ENCODE measurements at places on chromosomes 1 and 21.
A peak's percentile ranks its signal among the peaks of the same experiment; 100 is the strongest.

- DNase-seq: peak; percentile 63
Observed at GRCh38 chr1:46197964-46198811, at the start of gene POMGNT1. POMGNT1 (minus strand) TSS chr1:46198434; CDS start chr1:46197821, 613 bp downstream.

DNA sequence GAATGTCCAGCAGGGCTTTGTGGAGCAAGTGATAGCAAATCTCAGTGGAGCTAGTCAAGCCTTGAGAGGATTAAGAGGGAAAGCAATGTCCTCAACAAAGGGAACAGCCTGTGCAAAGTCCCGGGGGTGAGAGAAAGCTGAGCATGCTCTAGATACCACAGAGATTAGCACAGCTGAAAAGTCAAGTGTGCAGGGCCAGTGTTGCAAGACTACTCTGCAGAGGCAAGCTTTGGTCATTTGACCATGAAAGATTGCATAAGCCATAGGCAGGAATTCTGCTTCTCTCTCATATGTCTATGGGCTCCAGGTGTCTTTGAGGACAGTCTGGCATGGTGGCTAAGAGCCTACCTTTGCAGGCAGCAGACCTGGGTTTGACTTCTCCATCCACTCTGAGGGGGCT, 181.0 kb upstream of the JUN start:
- DNase-seq: peak; percentile 73

- DNase-seq: no peak
Observed at GRCh38 chr1:245763873-245764331, 609.1 kb downstream of the KIF26B start.

- DNase-seq: peak; percentile 20
Observed at GRCh38 chr1:40132383-40133311, 28.5 kb upstream of the RLF start.

DNA sequence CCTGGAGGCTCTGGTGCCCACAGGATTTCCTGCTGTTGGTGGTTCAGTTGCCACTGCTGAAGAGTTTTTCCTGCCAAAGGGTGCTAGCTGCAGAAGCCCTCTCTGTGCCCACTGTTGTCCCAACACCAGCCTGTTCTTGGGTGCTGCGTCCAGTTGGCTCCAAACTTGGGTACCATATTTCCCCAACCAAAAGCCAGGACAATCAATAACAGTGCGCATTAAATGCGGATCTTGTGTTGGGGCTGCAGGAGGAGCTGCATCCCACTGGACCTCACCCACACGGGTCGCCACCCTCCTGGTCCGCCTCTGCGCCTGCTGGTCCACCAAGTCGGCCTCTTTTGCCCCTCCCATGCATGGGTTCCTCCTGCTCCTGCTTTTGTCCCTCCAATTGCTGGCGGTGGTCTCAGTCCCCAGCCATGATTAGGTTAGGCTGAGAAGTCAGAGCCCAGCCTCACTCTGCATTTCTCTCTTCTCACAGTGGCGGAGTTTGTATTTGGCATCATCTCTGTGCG, 9.8 kb downstream of the ABCG1 start:
- DNase-seq: no peak

- no peak for DNase-seq
Observed at GRCh38 chr1:1215080-1215676, 1.2 kb upstream of the TNFRSF4 start.

GRCh38 chr1:189205863-189206262, 1271.8 kb downstream of the BRINP3 start:
- DNase-seq: no peak

DNA sequence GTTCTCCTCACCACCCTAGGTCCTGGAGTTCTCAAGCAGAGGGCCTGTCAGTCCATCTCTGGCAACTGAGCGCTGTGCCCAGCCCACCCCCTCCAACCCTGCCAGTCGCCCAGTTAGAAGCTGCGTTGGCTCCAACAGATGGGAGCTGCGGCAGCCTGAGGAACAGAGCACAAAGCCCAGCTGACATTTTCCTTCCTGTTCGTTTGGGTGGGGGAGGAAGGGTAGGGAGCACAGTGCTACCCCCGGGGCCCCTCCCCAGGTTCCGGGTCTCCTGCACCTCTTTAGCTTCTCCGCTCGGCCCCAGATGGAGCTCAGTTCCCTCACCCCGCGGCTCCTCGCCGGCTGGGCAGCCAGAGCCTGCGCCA, 1.4 kb downstream of the LRRN2 start:
- no peak for DNase-seq

DNA sequence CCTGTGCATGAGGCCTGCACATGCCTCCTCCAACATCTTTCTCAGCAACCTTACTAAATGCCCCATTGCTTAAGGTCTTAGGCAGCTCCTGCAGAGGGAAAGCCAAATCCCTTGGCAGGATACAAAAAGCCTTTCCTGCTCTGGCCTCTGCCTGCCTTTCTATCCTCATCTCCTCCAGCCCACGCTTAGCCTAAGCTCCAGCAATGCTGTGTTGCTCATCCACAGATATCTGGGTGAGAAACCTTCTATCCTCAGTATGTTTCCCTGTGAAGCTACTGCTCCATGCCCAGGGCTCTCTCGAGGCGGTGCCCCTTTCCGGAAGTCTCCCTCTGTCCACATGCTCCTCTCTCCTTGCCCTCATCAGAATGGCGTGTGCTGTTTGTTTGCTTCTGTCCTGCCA, 37.0 kb upstream of the CCSAP start:
- DNase-seq: no peak

GRCh38 chr21:38533887-38534286, 35.6 kb upstream of the ERG start:
- no peak for DNase-seq

DNA sequence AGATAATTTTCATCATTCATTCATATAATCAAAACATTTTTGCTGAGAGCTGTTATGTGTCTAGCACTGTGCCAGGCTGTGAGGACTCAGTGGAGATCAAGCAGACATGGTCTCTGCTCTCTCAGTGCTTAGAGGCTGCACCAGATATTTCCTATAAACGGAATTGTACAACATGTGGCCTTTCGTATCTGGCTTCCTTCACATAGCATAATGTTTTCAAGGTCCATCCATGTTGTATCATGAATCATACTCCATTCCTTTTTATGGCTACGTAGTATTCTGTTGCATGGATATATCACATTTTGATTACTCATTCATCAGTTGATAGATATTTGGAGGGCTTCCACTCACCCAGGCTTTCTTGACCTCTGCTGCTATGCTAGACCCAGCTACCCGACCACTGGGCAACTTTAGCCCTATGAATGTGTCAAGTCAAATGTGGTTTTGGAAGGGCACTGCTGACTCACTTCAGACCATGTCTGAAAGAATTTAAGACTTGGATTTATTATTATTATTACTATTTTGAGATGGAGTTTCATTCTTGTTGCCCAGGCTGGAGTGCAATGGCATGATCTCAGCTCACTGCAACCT, 18.5 kb downstream of the NCF2 start:
- peak; percentile 20 for DNase-seq

- DNase-seq: no peak
Observed at GRCh38 chr1:218454700-218455282, 109.7 kb downstream of the TGFB2 start.

DNA sequence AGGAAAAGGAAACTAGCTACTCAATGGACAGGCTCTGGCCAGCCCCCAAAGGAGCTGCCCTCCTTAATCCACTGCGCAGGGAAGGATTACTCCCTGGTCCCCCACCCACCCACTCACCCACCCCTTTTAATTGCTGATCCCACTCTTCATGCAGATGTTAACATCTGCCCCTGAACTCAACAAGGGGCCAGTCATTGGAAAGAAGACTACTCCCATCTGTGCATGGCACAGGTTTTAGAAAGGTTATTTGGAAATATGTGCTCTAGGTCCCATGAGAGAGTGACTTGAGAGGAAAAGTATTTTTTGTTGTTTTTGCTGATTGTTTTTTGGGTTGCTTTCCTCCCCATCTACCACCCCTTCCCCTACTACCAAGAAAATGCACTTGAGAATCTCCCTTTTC, 94.4 kb upstream of the FGGY start:
- DNase-seq: no peak

DNA sequence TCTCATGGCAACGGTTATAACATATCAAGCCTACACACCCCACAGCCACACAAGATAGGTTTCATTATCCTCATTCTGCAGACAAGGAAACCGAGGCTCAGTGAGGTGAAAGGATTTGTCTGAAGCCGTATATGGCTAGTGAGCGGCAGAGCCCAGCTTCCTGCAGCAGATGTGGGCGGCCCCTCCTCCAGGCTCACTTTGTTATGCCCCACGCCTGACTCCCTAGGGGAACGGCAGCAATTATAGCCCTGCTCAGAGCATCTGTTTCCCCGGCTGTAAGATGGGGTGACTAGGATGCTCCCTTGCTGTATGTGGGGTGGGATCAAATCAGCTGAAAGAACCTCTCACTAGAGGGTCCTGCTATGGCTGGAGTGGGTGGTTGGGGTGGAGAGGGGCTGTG, 22.1 kb downstream of the GRHL3 start:
- DNase-seq: no peak

GRCh38 chr1:109641861-109642260, 14.0 kb upstream of the GSTM4 start:
- no peak for DNase-seq

GRCh38 chr1:180268556-180269075, 38.6 kb downstream of the LHX4 start:
- DNase-seq: no peak

- DNase-seq: no peak
Observed at GRCh38 chr1:63867429-63868176, 93.8 kb downstream of the ROR1 start.

- DNase-seq: no peak
Observed at GRCh38 chr1:24421502-24421901, 5.9 kb downstream of the NIPAL3 start.

DNA sequence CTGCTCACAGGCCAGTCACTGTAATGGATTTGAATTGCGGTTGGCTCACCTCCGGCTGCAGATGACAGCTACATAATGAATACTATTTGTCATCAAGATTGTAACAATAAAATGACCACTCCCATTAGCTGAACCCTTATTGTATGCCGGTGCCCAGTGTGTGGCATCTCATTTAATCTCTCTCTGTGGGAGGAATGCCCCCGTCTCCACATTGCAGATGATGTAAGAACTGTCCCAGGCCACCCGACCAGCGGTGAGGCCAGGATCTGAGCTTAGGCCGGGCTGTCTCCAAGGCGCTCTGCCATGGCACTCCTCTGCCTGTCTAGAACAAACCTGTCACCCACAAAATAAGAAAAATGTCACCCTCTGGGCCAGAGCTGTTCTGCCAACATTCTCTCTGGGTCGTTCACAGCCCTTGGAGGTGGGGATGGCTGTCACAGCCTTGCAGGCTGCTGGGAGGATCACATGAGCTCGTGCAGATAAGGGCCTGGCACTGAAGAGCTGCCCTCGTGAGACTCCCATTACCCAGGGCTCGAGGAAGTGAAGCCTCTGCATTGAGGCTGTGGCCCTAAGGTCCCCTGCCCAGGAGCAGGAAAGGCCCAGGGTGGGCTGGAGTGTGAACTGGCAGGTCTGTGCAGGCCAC, 52.7 kb downstream of the ECE1 start:
- DNase-seq: no peak

GRCh38 chr1:234735476-234735875, 125.5 kb upstream of the IRF2BP2 start:
- no peak for DNase-seq

DNA sequence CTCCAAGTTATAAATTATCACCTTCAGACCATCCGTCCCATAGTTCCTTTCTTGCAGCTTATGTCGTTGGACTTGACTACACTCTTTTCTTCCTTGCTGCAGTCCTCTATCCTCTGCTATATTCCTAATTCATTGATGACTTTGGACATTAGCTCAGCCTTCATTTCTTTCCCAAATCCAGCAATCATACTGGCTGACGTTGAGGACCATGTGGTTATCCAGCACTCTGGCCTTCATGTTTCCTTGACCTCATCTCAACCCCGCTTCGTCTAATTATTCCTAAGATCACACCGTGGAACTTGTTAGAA, 27.4 kb downstream of the RAD54L start:
- no peak for DNase-seq

DNA sequence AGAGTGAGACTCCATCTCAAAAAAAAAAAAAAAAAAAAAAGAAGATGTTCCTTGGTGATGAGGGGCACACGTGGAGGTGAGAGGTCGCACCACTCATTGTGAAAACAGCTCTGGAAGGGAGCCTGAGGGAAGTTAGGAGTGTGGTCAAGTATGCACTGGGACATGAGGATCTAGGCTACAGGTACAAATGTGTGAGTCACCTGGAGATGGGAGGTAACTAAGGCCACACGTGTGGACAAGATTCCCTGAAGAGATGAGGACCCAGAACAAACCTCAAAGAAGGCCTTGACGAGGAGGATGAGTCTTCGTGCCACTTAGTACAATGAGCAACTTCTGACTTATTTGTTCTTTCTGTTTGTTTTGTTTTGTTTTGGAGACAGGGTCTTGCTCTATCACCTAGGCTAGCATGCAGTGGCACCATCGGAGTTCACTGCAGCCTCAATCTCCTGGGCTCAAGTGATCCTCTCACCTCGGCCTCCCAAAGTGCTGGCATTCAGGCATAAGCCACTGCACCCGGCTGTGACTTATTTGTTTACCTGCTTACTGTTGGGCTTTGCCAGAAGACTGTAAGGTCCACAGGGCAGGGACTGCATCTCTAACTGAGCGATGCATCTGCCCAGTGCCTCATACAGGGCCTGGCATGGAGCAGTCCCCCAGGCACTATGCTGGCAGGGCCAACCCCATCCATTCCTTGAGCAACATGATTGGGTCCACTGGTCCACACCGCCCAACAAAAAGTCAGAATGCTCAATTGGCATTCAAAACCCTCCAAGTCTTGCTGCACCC, 6.4 kb downstream of the ASAP3 start:
- no peak for DNase-seq

GRCh38 chr1:228804640-228805413, 69.5 kb downstream of the RHOU start:
- no peak for DNase-seq

DNA sequence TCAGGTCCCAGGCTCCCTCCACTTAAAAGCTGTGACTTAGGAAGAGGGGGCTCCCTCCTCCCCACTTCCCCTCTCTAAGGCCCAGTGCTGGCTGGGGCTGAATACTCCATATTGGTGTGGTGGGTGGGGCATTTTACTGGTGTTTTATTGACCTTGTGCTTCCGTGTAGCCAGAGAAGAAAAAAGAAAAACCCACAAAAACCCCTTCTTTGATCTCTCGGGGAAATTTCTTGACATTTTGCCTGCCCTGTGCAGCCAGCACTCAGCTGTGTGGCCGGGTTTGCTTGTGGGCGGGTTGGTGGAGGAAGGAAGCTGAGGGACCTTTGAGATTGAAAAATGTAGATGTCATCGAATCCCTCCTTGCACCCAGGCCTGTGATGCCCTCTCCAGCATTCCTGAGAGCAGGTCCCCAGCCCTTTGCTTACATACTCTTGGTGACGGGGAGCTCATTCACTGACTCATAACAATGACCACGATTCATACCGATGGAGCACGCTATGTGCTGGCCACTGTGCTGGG, 24.8 kb downstream of the TNFRSF8 start:
- DNase-seq: no peak

DNA sequence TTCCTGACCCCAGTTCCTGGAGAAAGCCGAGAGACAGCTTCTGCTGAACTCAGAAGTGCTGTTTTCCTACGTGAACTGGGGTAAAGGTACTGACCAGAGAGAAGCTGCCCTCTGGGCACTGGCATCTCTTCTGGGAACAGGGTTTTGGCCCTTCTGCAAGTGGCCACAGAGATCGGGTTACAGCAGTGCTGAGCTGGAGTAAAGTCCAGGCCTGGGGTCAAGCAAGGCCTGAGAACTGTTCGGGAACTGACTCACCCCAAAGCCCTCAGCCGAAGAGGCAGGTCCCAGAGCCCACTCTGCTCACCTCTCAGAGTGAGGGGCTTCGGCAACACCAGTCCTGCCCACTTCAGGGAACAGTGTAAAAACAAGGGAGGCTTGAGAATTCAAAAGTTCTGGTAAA, 177.2 kb upstream of the RUNX1 start:
- peak; percentile 58 for DNase-seq
